ENCODE measurements at places on chromosomes 16 and 17.

DNA sequence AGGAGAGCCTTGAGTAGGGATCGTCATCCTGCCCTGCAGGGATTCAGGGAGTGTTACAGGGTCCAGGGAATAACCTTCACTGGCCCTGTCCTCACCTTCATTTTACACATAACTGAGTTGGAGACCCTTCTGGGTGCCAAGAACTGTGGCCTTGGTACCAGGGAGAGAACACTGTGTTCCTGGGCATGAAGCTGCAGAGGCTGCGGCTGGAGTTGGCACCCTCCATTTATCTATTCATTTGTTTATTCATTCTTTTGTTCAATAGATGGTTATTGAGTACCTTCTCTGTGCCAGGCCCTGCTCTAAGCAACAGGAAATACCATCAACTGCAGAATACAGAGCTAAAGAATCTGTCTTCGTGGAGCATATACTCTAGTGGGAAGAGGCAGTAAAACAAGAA, 6.7 kb downstream of the ABCC3 start:
- H3K4me1 ChIP-seq: peaks cover 14% of the 10 kb centered on the region
- H3K27me3 ChIP-seq: no peaks in the 10 kb centered on the region
- no peak for DNase-seq
- no peaks in the 10 kb centered on the region for H3K36me3 ChIP-seq
- no peak overlapping the region for H3K27ac ChIP-seq

- no peak for DNase-seq
- H3K4me3 ChIP-seq: no peak overlapping the region
- no peaks in the 10 kb centered on the region for H3K27me3 ChIP-seq
Measured at GRCh38 chr17:1733759-1734158, 8.9 kb upstream of the SERPINF2 start.

GRCh38 chr16:87924041-87924810, 12.1 kb downstream of the CA5A start:
- H3K4me1 ChIP-seq: peaks cover 18% of the 10 kb centered on the region
- H3K27me3 ChIP-seq: peaks cover 27% of the 10 kb centered on the region
- H3K27ac ChIP-seq: no peak overlapping the region
- no peak for DNase-seq

DNA sequence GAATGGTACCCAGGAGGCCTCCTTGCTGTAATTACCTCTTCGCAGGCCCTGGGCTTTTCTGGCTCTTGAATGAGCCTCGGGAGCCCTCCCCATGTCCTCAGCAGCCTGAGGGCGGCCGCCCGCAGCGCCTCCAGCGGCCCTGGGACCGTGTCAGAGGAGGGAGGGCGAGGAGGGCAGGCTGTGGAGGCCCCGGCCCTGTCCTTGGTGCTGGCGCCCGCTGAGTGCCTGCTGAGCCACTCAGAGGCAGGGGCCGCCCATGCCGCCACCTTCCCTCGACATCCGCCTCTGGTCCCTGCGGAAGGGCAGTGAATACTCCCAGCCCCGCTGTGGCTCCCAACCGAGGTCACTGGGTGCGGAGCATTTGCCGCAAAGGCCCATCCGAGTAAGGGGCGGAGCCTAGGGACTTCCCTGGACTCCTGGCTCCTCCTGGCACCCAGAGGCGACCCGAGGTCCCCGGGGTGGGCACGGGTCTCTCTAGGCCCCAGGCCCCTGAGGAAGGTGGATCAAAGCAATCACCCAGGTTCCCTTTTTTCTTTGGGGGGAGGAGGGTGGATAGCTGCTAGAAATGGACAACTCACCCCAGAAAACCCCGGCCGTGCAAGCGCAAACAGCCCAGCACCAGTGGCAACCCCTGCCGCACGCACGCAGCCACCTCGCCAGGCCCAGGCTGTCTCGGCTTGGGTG, 2.8 kb downstream of the RBFOX3 start:
- peaks cover 12% of the 10 kb centered on the region for H3K4me1 ChIP-seq
- H3K4me3 ChIP-seq: no peak overlapping the region
- H3K27ac ChIP-seq: no peak overlapping the region
- H3K36me3 ChIP-seq: no peaks in the 10 kb centered on the region

GRCh38 chr17:58082341-58082869, 814 bp upstream of the DYNLL2 start:
- peak overlapping the region; percentile 77 for H3K27ac ChIP-seq
- peak overlapping the region; percentile 17 for H3K4me3 ChIP-seq
- H3K36me3 ChIP-seq: peaks cover 30% of the 10 kb centered on the region
- H3K4me1 ChIP-seq: peaks cover 52% of the 10 kb centered on the region

DNA sequence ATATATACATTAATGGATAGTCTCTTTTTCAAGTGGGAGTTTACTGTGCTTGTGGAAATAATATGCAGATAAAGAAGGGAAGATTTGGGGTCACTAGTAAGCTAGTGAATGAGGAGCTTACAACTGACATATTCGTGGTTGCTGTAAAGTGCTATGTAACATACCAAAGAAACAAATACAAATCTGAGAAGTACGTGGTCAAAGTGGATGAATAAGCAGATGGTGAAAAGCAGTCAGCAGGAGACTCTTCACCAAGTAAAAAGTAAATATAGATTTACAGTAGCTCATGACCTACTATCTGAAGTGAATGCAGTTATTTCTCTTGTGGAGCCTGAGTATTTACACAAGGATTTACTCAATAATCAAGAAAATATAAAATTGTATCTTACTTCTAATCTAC, 136.6 kb upstream of the ELAC2 start:
- H3K36me3 ChIP-seq: no peaks in the 10 kb centered on the region
- H3K4me3 ChIP-seq: no peak overlapping the region
- H3K4me1 ChIP-seq: no peaks in the 10 kb centered on the region
- DNase-seq: no peak
- no peaks in the 10 kb centered on the region for H3K27me3 ChIP-seq

GRCh38 chr16:49484451-49484849, 110.8 kb downstream of the C16orf78 start:
- DNase-seq: peak; percentile 96
- no peak overlapping the region for H3K27ac ChIP-seq
- no peak overlapping the region for H3K4me3 ChIP-seq
- H3K4me1 ChIP-seq: peaks cover 9% of the 10 kb centered on the region
- H3K36me3 ChIP-seq: no peaks in the 10 kb centered on the region
- peaks cover 15% of the 10 kb centered on the region for H3K27me3 ChIP-seq

GRCh38 chr17:65143889-65144604, 6.9 kb downstream of the RGS9 start:
- H3K4me3 ChIP-seq: no peak overlapping the region
- no peaks in the 10 kb centered on the region for H3K36me3 ChIP-seq
- peaks cover 28% of the 10 kb centered on the region for H3K27me3 ChIP-seq
- no peak overlapping the region for H3K27ac ChIP-seq
- DNase-seq: no peak

- H3K4me3 ChIP-seq: no peak overlapping the region
- H3K4me1 ChIP-seq: no peaks in the 10 kb centered on the region
- peaks cover 37% of the 10 kb centered on the region for H3K27me3 ChIP-seq
- H3K36me3 ChIP-seq: no peaks in the 10 kb centered on the region
- H3K27ac ChIP-seq: no peak overlapping the region
Measured at GRCh38 chr16:55333684-55334083, 9.7 kb downstream of the IRX6 start.

GRCh38 chr16:49453021-49453420, 79.4 kb downstream of the C16orf78 start:
- H3K27me3 ChIP-seq: no peaks in the 10 kb centered on the region
- H3K4me1 ChIP-seq: no peaks in the 10 kb centered on the region
- no peak overlapping the region for H3K4me3 ChIP-seq

GRCh38 chr16:11280616-11281522, at the start of gene PRM1:
PRM1 (minus strand) TSS chr16:11281330; CDS start chr16:11281238, 92 bp downstream.
- H3K27ac ChIP-seq: no peak within 1 kb of the TSS
- peaks cover 8% of the 10 kb centered on the region for H3K4me1 ChIP-seq
- no peak for DNase-seq
- peaks cover 50% of the 10 kb centered on the region for H3K27me3 ChIP-seq

DNA sequence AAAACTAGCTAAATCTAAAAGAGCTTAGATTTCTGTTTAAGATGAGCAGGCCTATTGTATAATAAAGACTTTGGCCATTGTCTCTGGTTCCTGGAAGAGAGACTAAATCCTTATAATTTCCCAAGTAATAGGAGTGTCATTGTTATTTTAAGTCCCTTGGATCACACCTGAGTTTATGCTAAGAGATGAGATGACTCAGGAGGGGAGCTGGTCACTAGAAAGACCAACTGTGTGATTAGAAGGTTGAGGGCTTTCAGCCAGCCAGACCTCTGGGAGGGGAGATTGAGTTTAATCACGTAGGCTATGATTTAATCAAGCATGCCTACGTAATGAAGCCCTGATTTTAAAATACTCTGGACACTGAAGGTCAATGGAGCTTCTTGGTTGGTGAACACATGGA, 156.9 kb upstream of the C17orf78 start:
- H3K27ac ChIP-seq: no peak overlapping the region
- peaks cover 92% of the 10 kb centered on the region for H3K36me3 ChIP-seq
- no peak overlapping the region for H3K4me3 ChIP-seq
- H3K27me3 ChIP-seq: no peaks in the 10 kb centered on the region
- H3K4me1 ChIP-seq: no peaks in the 10 kb centered on the region

- H3K4me1 ChIP-seq: no peaks in the 10 kb centered on the region
- H3K4me3 ChIP-seq: no peak overlapping the region
- no peak overlapping the region for H3K27ac ChIP-seq
- peaks cover 22% of the 10 kb centered on the region for H3K27me3 ChIP-seq
- H3K36me3 ChIP-seq: no peaks in the 10 kb centered on the region
Measured at GRCh38 chr17:29349409-29349808, 40.8 kb upstream of the TAOK1 start.

GRCh38 chr16:29921034-29921385, 5.0 kb downstream of the KCTD13 start:
- peaks cover 55% of the 10 kb centered on the region for H3K36me3 ChIP-seq
- H3K27ac ChIP-seq: no peak overlapping the region
- DNase-seq: no peak
- H3K27me3 ChIP-seq: no peaks in the 10 kb centered on the region

DNA sequence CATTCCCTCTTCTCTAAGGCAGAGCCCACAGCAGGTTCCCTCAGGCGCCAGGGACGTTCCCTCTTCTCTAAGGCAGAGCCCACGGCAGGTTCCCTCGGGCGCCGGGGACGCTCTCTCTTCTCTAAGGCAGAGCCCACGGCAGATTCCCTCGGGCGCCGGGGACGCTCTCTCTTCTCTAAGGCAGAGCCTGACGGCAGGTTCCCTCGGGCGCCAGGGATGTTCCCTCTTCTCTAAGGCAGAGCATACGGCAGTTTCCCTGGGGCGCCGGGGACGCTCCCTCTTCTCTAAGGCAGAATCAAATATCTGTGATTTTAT, 24.3 kb downstream of the ACSF3 start:
- peaks cover 45% of the 10 kb centered on the region for H3K4me1 ChIP-seq
- H3K27me3 ChIP-seq: no peaks in the 10 kb centered on the region
- no peak for DNase-seq
- peaks cover 74% of the 10 kb centered on the region for H3K36me3 ChIP-seq
- no peak overlapping the region for H3K4me3 ChIP-seq
- no peak overlapping the region for H3K27ac ChIP-seq

GRCh38 chr17:74971842-74972106, 785 bp downstream of the HID1 start:
- no peaks in the 10 kb centered on the region for H3K36me3 ChIP-seq
- no peak for DNase-seq
- H3K27me3 ChIP-seq: 0 out of 2 replicates have a peak, but pooled peaks cover 4% of the 10 kb centered on the region
- H3K27ac ChIP-seq: no peak overlapping the region
- peaks cover 3% of the 10 kb centered on the region for H3K4me1 ChIP-seq
- H3K4me3 ChIP-seq: no peak overlapping the region

DNA sequence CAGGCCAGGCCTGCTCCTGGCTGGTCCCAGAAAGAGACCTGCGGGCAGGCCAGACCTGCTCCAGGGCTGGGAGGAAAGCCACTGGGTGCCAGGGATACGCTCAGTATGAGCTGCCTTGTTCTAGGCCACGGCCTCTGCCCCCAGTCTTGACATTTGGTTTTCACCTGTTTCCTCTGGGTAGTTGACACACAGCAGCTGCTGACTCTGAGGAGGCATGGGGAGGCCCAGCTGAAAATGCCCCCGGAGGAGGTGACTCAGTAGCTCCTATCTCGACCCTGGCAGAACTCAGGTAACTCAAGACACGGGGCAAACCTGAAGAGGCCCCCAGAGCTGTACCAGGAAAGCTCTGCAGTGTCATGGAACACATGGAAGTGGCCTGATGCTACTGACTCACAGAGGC, 13.9 kb upstream of the ADGRG1 start:
- no peaks in the 10 kb centered on the region for H3K27me3 ChIP-seq
- H3K4me1 ChIP-seq: peaks cover 11% of the 10 kb centered on the region
- no peaks in the 10 kb centered on the region for H3K36me3 ChIP-seq
- H3K4me3 ChIP-seq: no peak overlapping the region
- no peak overlapping the region for H3K27ac ChIP-seq

GRCh38 chr17:15175356-15175755, 89.8 kb downstream of the PMP22 start:
- DNase-seq: no peak
- no peaks in the 10 kb centered on the region for H3K27me3 ChIP-seq
- H3K27ac ChIP-seq: no peak overlapping the region
- H3K36me3 ChIP-seq: no peaks in the 10 kb centered on the region
- peaks cover 7% of the 10 kb centered on the region for H3K4me1 ChIP-seq

- no peaks in the 10 kb centered on the region for H3K27me3 ChIP-seq
- no peak overlapping the region for H3K4me3 ChIP-seq
- no peaks in the 10 kb centered on the region for H3K36me3 ChIP-seq
- H3K4me1 ChIP-seq: no peaks in the 10 kb centered on the region
- no peak for DNase-seq
Measured at GRCh38 chr17:79595921-79596320, 14.9 kb downstream of the RBFOX3 start.

DNA sequence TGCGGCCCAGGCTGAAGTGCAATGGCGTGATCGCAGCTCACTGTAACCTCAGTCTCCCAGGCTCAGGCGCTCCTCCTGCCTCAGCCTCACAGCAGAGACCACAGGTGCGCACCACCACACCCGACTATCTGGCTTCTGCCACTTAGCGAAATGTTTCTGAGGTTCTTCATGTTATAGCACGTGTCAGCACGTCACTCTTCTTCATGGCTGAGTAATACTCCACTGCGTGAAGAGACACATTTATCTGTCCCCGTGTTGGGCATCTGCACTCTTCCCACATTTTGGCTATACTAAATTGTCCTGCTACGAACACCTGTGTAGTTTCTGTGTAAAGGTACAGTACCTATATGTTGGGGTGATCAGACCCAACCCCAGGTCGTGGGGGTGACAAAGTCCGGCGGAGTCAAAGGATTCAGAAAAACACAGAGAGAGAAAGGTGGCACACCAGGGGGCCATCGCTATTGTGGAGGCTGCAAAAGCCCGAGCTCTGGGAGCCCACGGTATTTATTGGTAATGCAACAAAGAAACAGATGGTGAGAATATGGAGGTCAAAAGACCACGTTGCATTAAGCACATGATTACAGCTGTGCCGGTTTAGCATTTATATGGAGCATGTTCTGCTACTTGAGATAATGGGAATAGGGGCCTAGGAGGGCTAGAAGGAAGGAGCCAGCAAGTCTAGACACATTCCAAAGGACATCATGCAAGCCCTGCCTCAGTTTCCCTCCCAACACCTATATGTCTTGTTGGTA, 851 bp upstream of the DPEP1 start:
- no peaks in the 10 kb centered on the region for H3K27me3 ChIP-seq
- H3K27ac ChIP-seq: no peak overlapping the region
- H3K4me1 ChIP-seq: peaks cover 15% of the 10 kb centered on the region
